ENCODE measurements at places on chromosomes 13 and 19.
A peak's percentile ranks its signal among the peaks of the same experiment; 100 is the strongest.

- no peak for DNase-seq
Measured at GRCh38 chr13:23518231-23518630, 52.0 kb upstream of the TNFRSF19 start.

GRCh38 chr19:49911381-49912145 is 14.9 kb upstream of the IL4I1 start:
- no peak for DNase-seq

DNA sequence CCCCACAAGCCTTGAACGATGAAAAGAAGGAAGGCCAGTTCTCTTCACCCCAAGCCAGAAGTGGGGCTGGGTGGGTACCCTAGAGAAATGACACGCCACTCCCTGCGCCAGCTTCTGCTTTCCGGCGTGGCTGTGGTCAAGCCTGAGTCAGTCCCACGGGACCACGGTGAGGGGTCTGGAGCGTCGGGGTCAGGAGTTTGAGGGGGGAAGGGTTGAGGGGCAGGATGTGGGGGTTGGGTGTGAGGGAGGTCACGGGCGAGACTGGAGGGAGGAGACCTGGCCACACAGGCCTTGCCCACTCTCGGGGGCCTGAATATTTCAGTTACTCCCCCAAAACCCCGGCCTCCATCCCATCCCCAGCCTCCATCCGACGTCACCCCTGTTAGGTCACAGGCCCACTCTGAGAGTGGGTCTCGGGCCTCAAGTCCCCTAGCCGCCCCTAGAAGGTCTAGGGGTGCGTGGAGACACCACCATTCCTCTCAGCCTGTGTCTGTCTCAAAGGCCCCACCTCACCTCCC is 500 bp upstream of the IFI30 start:
- no peak for DNase-seq

DNA sequence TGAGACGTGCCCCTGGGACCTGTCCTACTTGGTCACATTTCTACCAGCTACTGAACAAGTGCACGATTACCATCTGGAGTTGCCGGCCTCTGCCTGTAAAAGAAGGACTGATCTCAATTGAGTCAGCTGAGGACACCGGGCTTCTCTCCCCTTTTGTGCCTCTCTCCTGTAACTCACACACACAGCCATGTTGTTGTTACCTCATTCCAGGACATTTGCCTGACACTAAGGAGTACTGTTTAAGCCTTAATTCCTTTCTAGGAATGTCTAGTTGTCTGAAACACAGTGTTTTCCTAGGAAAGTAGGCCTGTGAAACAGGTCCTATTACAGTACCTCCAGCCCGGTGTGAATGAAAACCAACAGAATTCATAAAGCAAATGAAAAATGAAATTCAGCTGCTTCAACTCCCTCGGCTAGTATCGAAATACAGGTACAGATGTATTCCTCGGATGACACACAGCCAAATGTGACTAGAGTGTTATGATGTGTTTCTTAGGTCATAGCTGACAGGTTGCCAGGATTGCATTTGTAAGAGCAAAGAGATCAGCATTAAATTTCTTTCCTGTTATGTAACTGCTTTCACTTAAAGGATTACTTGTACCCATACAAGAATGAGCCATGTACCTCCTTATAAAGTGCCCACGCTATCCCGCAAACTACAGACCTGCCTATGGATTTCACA is 152.0 kb upstream of the IRS2 start:
- DNase-seq = no peak

DNA sequence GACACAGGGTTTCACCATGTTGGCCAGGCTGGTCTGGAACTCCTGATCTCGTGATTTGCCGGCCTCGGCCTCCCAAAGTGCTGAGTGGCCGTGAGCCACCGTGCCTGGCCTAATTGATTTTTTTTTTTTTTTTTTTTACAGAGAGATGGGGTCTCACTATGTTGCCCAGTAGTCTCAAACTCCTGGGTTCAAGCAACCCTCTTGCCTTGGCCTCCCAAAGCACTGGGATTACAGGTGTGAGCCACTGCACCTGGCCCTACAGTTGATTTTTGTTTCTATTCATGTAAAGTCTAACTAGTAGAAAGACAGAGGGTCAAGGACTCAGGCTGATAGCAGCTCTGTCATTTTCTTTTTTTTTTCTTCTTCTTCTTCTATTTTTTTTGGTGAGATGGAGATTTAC is 21.8 kb downstream of the FGF21 start:
- DNase-seq = no peak

DNA sequence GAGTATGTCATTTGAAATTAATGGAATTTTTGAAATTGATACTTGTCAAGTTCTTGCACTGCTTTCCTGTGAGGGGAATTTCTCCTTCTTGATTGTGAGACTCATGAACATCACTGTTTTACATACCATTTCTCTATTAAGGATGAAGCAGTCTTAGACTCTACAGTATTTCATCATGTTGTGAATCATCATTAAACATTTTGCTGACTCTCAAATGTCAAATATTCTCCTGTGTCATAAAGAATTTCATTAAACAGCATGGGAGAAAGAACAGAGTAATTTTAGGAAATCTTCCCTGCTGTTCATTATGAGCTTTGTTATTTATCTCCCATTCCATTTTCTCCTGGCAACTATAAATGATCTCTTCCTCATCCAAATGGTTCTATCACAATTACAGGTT is 729.0 kb downstream of the PCDH9 start:
- DNase-seq = no peak

- no peak for DNase-seq
Measured at GRCh38 chr19:31297991-31298390, 51.2 kb downstream of the TSHZ3 start.

GRCh38 chr19:47284324-47284899 is 9.7 kb downstream of the INAFM1 start:
- DNase-seq = peak; percentile 28

- DNase-seq = no peak
Measured at GRCh38 chr13:38979891-38980749, 10.5 kb downstream of the STOML3 start.

DNA sequence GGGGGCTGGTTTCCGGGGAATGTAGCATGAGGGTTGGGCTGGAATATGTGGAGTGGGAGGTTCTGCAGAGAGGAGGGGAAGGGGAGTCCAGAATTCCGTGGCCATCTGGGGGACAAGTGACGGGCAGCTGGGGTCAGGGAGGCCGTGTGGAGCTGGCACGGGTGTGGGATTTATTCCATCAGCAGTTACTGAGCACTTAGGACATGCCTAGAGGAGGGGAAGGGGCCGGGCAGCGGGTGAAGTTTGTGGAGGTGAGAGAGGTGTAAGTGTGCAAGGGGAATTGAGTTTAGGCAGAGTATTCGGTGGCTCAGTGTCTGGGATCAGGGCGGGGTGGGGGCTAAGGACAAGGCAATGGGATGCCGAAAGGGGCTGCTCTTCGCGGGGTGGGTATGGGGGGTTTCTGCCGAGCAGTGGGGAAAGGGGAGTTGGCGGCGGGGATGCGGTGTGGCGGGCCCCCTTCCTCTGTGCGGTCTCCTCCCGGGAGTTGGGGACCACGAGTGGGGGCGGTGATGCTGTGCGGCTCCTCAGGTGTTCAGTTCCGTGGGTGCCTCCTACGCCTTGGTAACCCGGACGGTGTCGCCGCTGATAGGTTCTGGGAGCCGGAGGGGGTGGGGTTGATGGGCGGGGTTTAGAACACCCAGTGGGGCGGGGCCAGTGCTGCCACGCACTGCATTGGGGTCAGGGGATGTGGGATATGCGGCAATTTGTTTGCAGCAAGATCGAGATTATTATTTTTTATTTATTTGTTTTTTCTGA is 5.4 kb downstream of the CCDC61 start:
- DNase-seq = peak; percentile 58

GRCh38 chr19:20607943-20608342 is 42.4 kb upstream of the ZNF737 start:
- DNase-seq = no peak

GRCh38 chr13:48184260-48184659 is 48.7 kb upstream of the ITM2B start:
- DNase-seq = no peak

DNA sequence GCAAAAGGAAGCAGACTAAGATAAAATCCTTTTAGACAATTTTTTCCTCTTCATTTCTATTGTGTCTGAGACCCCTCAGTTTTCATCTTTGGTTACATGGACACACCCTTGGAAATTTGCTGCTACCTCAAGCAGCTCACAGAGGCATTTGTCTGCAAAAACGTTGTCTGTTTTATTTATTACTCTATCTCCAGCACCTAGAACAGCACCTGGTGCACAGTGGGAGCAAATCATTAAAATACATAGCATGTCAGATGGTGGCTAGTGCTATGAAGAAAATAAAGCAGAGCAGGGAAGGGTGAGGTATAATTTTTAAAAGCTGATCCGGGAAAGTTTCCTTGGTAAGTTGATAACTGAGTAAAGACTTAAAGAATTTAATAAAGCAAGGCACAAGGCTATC is 14.3 kb upstream of the FAM124A start:
- no peak for DNase-seq

DNA sequence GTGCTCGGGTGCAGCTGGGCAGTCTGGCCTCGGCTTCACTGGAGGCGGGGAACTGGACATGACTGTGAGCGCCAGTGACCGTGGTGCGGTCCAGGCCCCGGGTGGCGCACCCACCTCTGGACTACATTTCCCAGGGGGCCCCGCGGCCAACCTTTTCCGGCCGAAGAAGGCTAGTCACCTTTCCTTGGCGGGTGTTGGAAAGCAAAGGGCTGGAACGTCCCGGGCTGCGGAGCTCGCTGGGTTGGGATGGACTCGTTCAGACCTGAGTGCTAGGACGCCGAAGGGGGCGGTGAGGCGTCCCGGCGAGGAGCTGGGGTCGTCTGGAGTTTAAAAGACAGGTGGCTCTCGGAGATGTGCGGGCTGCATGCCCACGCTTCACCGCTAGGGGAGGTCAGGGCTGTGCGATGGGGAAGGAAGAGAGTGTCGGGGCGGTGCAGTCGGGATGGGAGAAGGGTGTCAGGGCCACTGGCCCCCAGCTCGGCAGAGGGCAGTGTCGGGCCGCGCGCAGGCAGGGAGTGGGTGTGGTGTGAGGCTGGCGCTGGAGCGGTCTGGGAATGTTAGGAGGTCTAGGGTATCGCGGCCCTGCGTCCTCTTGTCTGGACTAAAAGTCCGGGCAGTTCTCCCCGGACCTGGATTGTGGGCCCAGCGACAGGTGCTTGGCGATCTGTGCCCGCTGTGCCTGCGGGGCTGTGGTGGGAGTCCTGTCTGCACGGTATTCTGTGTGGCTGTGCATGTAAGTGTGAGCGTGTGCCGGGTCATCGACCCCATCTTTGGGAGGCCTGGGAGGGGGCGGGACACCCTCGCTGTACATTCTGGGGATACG is 57.1 kb downstream of the ZNF568 start:
- peak; percentile 76 for DNase-seq

DNA sequence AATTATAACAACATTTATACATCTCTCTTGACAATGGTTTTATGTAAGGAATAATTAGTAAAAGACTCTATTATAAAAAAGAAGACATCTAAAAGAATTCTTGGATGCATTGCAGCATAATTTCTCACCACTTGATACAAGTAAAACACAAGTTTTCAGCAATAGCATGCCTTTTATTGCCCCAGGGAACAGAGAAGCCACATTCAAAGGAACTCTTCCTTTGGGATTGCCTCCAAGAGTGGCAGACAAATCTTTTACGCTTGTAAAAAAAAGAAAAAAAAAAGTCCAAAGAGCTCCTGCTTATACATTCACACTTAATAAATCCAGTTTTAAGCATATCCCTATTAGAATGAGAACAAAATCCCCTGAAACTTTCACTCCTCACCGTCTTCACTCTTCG is 2357.8 kb upstream of the PCDH20 start:
- no peak for DNase-seq

DNA sequence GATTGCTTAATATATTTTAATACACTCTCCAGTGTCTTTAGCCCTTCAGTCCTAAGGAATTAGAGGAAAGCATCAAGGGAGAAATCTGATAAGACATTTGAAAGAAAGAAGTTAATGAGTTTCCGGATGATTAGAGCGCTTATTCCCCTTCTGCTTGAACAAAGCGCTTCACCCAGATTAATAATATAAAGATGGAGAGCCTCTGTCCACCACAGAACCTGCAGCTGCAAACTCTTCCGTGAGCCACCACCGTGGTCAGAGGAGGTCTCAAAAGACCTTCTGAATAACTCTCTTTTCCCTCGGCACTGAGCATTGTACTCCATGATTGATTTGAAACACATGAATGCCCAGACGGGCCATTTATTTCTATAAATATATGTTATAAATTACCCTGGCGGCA is 14.2 kb upstream of the TUBGCP3 start:
- peak; percentile 77 for DNase-seq

DNA sequence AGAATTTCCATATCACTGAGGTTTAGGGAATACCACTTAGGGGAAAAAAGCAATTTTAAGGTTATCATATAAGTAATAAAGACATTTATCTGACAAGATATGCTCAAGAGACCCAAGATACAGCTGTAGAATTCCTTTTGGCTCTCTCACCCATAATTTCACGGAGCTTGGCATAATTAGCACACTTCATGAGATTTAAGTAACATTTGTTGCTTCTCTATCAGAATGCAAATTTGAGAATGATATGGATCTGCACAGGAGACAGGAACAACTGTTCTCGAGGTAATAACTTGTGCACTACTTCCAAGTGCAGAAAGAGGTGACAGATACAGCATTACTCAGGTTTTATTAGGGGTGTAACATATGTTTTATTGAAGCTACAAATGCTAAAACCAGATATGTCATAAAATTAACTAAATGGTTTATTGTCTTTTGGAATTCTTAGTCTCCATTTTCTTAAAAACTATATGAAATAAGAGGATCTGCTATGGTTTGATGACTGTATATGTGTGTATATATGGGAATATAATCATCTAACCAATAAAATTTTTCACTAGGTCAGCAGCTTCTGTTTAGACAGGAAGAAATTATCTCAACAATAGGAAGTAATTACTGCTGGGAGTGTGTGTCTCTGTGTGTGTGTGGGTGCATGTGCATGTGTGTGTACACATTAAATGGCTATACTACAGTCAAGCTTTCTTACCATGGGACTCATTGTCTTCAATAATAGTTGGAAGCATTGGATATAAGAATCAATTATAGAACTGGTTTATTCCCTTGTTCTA is 401.3 kb downstream of the PCDH17 start:
- DNase-seq = no peak

DNA sequence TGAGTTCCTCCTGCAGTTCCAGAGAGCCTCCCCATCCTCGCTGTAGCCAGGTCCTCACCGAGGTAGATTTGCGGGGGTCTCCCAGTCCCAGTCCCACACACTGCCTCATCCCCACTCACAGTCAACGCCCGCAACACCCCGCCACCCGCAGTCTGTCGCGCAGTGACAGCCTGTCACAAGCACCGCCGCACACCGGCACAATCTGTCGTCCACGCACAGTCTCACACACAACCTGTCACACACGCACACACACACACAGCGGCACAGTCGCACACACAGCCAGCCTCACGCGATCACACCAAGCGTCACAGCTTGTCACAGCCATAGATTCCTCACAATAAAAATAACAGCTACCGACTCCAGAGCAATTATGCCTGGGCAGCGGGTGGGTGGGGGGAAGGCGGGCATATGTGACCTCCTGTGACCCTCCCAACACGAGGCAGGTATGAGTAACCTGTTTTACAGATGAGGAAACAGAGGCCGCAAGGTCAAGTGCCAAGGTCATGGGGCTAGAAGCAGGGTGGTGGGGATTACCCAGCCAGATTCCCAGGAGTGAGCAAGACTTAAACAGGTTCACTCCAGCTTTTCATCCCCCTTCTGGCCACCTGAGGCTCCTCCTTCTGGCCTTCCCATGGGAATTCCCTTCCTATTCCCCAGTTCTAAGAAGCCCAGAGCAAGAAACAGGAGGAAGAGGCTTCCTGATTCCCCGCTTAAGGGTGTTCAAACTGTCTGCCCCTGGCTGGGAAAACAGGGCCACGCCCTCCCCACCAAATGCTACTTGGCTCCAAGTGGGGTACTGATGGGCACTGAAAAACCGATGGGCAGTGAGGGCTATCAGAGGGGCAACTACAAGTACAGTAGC is 13.9 kb downstream of the NFIX start:
- no peak for DNase-seq

All from DMS79 treated with DMSO at 0.1 percent for 48 hours (cell line).